ENCODE measurements at places on chromosomes 1 and 21. TPM values are rescaled to one million over a fixed set of nuclear protein-coding genes. Genes with fewer than 3 reads are reported as not detected.

DNA sequence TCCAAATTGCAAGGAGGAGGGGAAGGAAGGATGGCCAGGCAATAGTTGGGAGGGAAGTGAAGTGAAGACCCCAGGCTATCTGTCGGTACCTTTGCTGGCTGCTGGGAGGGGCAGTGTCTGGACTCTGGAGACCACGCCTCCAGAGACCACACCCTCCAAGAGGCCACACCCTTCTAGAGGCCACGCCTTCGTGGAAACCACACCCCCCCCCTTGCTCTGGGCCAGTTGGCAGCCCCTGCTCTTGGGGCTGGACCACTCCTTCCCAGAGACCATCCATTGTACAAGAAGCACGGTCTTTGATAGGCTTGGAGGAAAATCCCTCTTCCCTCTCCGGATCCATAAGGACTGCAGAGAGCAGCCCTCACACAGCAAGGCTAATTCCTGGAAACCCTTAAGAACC is 73.1 kb downstream of the RYR2 start:
- ATAC-seq: no peak

GRCh38 chr1:37476087-37476452 is 1.7 kb downstream of the ZC3H12A start:
- no peak for ATAC-seq

- no peak for ATAC-seq
These were observed 17.3 kb upstream of the C1orf159 start for GRCh38 chr1:1132956-1133750.

DNA sequence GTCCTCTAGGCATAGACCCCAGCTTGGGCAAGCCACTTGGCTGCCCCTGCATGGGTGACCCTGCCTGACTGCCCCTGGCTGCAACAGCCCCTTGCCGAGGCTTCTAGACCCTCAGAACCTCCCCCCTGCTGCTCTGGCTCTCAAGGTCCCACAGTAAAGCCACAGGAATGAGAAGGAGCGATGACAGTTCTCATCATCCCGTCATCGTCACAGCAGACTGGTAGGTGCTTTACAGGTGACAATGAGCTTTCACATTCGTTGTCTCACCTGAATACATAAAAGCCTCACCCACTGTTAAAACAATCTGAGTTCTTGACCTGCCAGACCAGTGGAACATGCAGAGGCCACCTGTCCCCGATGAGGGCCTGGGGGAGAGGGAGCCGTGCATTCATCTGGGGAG is 36.0 kb upstream of the GPR157 start:
- ATAC-seq: no peak

Gene TNNT2
- total RNA-seq: 0.81 TPM

DNA sequence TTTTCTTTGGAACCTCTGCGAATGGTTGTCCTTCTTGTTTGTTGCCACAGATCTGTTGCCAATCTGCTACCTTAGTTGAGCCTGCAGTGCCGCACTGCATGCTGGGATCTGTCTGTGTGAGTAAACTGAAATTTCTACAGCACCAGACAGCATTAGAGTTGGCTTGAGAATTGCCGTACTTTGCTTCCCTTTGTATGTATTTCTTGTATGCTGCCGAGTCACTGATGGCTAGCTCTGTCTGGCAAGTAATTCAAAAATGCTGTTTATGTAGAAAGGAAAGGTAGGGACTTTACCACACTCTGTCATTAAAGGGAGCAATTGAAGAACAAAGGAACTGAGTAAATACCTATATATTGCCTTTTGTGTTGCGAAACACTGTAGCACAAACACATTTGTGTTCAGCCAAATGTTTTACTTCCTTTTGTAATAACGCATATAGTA is 857.4 kb downstream of the USP25 start:
- no peak for ATAC-seq

Gene OR2C3
- 0.08 TPM for total RNA-seq

Gene SPATC1L
- 20.4 TPM for total RNA-seq

- no peak for ATAC-seq
These were observed 38.4 kb upstream of the SAMSN1 start for GRCh38 chr21:14584357-14585095.

DNA sequence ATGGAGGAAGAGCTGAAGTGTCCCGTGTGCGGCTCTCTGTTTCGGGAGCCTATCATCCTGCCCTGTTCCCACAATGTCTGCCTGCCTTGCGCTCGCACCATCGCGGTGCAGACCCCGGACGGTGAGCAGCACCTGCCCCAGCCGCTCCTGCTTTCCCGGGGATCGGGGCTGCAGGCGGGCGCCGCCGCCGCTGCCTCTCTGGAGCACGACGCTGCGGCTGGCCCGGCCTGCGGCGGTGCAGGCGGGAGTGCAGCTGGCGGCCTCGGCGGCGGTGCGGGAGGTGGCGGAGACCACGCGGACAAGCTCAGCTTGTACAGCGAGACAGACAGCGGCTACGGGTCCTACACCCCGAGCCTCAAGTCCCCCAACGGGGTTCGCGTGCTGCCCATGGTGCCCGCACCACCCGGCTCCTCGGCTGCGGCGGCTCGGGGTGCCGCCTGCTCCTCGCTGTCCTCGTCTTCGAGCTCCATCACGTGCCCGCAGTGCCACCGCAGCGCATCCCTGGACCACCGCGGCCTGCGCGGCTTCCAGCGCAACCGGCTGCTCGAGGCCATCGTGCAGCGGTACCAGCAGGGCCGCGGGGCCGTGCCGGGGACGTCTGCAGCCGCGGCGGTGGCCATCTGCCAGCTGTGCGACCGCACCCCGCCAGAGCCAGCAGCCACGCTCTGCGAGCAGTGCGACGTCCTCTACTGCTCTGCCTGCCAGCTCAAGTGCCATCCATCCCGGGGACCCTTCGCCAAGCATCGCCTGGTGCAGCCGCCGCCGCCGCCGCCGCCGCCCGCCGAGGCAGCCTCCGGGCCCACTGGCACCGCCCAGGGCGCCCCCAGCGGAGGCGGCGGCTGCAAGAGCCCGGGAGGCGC is 1.3 kb downstream of the TRIM67 start:
- no peak for ATAC-seq

Data from gastroesophageal sphincter (tissue), 4 donors.